ENCODE measurements at places on chromosomes 6 and 20.

DNA sequence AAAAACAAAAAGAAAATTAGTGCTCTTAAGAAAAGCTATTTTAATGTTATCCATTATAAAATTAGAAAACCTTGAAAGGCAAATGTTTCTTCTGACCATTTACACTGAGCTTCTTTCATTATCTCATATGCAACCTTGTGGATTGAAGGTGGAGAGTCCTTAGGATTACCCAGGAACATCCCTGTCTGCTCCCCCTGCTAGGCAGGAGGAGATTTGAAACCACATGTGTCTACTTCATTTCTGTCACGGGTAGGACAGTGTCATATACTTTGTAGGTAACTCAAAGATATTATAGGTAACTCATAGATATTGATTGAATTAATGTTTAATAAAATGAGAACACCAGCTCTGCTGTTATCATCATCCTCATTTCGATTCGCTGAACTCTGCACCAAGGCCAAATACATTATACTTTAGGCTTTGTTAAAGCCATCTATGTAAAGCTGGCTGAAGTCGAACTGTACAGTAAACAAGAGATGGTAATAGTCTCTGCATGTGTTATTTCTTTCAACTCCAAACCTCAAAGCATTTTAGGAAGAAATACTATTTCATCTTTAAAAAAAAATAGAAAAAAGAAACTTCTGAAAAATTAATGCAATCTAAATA lies 49.5 kb downstream of the HDAC2 start:
- DNase-seq = no peak

- DNase-seq = peak; percentile 82
Observed at GRCh38 chr20:62382306-62383198, 4.4 kb upstream of the RPS21 start.

DNA sequence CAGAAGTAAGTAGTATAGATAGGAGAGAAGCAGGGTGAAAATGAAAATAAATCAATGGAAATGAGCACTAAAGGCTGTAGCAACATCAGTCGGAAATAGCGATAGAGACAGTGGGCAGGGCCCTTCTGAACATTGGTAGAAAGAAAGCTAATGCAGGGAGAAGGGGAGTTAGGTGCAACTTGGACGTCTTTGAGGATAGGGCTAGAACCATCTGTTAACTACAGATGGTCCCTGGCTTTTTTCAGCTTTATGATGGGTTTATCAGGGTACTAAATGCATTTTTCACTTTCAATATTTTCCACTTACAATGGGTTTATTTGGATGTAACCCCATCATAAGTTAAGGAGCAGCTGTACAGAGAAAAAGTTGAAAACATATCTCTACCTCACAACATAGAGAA lies 72.8 kb upstream of the CNR1 start:
- DNase-seq = no peak

DNA sequence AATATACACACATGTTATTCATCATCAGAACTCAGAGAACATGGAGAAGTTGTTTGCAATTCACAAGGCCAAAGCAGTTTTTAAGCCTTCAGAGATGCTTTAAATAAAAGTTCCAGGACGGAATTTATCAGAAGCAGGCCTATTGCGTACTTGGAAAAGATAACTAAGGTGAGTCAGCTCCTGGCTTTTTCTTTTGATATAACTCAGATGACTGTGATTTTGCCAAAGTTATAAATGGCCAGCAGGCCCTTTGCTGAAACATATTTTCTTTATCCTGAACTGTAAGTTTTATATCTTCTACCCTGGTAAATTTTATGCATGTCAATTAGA lies 55.0 kb upstream of the PLCB1 start:
- DNase-seq = no peak

DNA sequence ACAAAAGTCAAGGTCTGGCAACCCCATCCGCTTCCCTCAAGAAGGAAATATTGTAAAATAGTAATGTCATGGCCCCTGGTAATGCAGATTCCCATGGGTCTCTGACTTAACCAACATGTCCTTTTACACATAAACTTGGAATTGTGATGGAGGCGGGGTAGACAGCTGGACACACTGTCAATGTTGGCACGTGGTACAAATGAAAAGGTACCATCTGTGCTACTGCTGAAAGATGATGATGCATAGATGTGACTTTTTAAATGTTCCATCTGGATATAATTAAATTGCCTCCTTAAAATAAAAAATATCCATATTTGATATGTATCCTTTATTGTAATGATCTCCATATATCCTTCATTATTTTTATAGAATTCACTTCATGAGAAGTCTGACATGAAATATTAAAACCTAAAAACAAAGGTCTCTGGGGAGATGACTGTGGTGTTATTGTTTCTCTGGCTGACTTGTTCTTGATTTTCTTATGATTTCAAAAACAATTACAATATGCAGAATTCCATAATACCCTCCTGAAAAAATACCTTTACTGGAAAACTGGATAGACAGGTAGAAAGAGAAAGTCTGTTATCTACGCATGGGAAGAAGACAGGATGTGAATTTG lies 104.5 kb downstream of the MKKS start:
- no peak for DNase-seq

GRCh38 chr20:59576216-59576953 lies 28.0 kb upstream of the PHACTR3 start:
- DNase-seq = no peak

DNA sequence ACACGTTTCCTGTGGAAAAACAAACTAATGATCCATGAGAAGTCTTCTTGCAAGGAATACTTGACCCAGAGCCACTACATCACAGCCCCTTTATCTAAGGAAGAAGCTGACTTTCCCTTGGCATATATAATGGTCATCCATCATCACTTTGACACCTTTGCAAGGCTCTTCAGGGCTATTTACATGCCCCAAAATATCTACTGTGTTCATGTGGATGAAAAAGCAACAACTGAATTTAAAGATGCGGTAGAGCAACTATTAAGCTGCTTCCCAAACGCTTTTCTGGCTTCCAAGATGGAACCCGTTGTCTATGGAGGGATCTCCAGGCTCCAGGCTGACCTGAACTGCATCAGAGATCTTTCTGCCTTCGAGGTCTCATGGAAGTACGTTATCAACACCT lies 35.4 kb downstream of the GCNT2 start:
- DNase-seq = no peak

DNA sequence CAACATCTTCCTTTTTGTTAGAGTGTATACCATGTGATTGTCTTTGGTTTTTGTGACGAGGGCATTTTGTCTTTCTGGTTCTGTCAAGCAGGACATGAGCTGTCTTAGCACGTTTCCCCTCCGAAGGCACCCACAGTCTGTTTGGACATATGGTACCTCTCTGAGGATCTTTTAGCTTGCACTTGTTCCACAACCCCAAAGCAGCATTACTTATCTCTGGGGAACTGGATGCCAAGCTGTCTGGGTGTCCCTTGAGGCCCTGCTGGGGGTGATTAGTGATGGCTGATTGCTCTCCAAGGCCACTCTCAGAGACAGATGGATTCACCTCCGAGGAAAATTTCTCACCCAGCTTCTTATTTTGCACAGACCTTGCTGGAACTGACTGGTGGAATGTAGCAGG lies 445.0 kb upstream of the CHD6 start:
- no peak for DNase-seq

DNA sequence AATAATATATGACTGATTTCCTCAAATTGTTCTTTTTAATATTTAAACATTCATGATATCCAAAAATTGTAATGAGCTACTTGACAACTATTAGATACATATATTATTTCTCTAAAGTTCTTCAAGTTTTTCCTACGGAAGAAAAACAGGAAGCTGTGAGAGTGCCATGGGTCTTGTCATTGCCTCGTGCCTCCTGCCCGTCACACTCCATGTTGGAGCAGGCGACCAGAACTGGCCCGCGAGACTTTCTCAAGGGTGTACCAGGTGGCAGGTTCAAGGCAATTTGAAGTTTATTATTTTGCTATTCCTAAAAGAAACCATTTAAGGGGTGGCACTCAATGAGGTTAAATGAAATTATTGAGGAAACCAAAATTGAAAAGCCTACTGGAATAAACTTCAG lies 337.2 kb downstream of the HACE1 start:
- DNase-seq = no peak

GRCh38 chr6:101845621-101846020 lies 452.1 kb downstream of the GRIK2 start:
- no peak for DNase-seq

- DNase-seq = no peak
Observed at GRCh38 chr20:48586730-48587129, 241.1 kb downstream of the PREX1 start.
